Cardiac fibroblast (primary cell): ENCODE measurements at places on chromosomes 2 and 18.

DNA sequence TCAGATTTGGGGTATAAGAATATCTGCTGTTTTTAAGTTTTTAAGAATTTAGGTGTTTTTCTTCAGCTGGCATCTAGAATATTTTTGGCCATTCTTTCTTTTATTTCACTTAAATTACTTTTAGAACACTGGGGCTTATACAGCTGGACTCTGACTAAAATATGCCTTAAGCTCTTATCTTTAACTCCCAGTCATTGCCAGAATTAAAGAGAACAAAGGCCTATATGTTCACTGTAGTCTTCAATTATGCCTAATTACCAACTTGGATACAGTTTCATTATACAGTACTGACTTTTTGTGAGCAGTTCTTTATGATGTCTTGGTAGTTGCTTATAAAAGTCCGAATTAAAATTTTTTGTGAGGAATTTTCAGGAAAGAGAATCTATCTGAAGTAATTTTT, 192.8 kb downstream of the ZNF407 start:
- DNase-seq: no peak

- no peak for DNase-seq
Observed at GRCh38 chr2:79985571-79985970, 319.0 kb downstream of the LRRTM1 start.

DNA sequence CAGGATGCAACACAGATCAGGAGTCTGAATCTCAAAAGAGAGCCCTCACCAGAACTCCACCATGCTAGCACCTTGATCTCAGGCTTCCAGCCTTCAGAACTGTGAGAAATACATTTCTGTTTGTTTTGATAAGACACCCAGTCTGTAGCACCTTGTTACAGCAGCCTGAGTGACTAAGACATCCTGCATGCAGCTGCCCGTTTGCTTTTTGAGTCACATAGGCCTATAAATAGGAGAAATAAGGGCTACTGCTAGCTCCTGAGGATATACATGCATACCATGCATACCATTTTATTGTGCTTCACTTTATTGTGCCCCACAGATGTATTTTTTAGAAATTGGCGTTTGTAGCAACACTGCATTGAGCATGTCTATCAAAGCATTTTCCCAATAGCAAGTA, 337.8 kb downstream of the CDH2 start:
- peak; percentile 94 for DNase-seq

DNA sequence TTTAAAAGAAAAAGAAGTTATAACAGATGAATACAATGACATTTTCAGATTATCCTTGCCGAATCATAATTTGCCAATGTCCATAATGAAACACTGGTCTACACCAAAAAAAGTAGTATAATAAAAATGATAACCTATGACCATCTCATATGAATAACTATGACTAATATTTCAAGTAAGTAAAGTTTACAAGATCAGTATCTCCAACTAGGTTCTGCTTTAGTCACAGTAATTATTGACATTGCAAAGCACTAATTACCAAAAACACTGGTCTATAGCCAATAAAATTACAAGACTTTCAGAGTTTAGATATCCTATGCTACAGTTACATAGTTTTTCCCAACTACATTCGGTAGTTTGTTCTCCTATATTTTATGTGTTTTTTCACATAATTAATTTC, 136.7 kb downstream of the MEMO1 start:
- no peak for DNase-seq

DNA sequence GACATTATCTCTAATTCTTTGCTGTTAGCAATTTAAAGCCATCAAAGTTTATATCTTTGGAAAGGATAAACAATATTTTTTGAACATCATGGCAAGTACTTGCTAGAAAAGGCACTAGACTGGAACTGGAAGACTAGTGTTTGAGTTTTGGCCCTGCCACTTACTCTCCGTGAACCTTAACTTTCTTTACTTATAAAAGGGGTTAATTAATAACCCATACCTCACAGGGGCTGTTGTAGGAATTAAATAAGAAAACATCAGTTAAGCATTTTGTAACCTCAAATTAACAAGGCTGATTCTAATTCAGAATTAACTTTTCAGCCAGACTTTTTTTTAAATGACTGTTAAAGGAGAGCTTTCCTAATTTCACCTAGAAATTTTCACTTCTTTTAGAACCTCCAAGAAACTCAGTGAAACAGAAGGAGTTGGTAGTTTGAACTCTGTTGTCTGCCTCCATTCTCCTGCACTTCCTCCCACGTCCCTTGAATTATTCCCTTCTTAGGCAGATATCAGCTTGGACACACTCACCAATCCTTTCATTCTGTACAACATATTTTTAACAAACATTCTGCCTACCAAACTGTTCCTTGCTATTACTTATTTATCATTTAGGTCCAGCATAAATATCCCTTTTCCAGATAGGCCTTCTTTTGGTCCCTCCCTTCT, 79.5 kb downstream of the COX7A2L start:
- DNase-seq: no peak
